ENCODE measurements at places on chromosomes 3 and 15.
A peak's percentile ranks its signal among the peaks of the same experiment; 100 is the strongest.

GRCh38 chr3:14602804-14603644 lies 48.5 kb upstream of the CCDC174 start:
- peak; percentile 41 for DNase-seq

DNA sequence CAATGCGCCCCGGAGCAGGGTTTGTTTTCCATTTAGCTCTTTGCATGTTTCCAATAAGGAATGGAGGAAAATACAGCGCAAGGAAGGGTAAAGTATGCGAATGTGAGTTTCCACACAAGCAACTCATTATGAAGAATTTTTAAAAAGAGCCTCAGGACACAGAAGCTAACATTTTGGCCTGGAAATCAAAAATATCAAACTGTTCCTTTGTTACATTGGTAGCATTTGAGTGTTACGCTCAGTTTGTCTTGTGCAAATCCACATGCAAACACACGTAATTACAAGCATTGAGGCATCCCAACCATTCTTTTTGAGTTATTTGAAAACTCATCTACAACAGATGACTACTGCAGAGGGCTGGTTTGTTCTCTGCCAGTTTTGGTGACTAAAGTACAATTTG lies 93.0 kb upstream of the SNRPA1 start:
- DNase-seq, result no peak

DNA sequence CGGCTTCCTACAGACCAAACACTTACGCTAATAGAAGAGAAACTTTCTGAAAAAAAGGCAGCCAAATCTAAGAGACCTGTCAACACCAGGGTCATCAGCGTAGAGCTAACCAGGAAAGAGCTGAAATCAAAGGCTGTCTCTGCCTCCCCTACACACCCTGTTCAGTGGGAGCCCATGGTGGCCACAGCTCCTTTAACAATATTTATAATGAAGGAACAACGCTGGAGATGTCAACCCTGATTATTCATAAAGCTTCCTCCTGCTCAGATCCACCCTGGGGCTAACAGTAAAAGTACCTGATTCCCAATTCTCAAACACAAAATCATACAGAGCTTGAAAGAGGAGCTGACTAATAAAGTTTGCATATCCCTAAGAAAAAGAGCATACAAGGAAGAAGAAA lies 133.7 kb downstream of the ANXA2 start:
- DNase-seq, result no peak

DNA sequence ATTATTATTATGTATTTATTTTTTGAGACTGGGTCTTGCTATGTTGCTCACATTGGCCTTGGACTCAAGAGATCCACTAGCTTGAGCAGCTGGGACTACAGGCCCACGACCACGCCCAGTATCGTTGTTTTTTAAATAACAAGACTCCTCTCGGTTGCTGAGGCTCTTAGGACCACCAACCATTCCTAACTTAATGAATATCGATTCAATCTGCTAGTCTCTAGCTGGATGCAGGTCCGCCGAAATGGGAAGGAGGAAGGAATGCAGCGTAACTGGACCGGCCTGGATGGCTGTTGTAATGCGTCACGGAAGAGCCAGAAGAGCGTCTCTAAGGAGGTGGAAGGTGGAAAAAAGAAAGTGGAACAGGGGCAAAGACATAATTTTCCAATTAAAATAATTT lies 1.7 kb downstream of the ANXA2 start:
- DNase-seq, result peak; percentile 44

DNA sequence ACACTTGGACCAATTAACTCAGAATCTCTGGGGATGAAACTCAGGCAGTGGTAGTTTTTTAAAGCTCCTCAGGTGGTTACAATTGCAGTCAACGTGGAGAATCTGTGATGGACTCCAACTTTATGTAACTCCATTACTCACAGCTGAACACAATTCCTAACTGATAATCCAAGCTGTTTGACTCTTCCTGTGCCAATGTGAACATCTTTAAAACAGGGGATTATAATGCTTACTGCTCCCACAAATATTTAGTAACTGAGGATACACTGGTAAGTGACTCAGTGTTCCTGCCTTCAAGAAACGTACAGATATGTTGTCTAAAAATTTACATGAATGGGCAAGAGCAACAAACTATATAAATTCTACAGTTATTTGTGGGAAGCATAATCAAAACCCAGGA lies 85.6 kb downstream of the OSBPL10 start:
- DNase-seq, result no peak

GRCh38 chr3:158330870-158331269 lies 221.0 kb downstream of the RSRC1 start:
- DNase-seq, result no peak

GRCh38 chr15:60155661-60156060 lies 151.6 kb downstream of the FOXB1 start:
- no peak for DNase-seq

- no peak for DNase-seq
Observed at GRCh38 chr3:98556164-98557130, 24.7 kb downstream of the GPR15 start.

DNA sequence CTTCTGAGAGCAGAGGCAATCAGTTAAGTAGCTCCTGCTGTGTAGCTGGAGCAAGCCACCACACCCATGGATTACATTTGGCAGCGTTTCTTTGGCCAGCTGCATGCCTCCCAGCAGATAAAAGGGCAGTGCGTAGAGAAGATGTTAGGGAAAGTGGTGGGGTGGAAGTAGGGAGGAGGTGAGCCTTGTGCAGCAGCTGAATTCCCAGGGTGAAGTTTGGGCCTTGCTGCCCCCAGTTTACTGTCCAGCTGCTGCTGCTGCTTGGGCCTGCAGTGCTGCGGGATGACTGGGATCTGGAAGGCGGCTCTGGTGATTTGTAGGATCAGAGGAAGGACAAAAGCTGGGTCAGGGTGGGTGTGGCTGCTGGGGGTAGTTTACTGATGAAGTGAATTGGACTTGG lies 318.7 kb upstream of the C2CD4B start:
- no peak for DNase-seq

GRCh38 chr3:117916839-117917238 lies 1117.8 kb downstream of the IGSF11 start:
- DNase-seq, result no peak

DNA sequence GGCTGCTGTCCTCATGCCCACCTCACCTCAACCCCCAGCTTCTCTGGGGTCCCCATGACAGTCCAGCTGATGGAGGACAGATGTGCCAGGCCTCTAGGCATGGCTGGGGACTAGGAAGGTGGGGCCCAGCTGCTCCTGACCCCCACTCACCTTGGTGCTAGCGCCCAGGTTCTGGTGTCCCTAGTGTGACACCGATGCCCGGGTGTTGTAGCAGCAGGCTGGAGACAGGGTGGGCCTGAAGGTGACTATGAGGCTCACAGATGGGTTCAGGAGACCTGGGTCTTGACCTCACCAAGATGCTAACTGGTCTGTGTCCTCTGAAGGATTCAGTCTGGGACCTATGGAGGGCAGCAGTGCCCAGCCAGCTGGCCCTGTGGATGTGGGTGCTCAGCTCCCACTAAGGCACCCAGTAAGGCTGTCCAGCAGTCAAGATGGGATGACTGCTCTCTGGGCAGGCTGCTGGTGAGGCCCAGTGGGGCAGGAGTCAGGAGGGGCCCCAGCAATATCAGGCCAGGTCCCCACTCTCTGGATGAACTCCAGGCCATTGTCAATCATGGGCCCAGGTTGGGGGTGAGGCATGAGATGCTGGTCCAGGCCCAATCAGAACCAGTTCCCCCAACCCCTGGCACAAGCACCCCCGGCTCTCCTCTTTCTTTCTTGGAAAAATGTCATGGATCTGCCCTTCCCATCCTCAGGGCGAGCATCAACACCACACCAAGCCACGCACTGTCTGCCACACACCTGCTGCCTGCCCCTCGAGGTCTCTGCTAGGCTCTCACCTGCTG lies 33.0 kb downstream of the ALDH1L1 start:
- no peak for DNase-seq

GRCh38 chr15:81113861-81114291 lies 20.2 kb upstream of the CFAP161 start:
- no peak for DNase-seq

DNA sequence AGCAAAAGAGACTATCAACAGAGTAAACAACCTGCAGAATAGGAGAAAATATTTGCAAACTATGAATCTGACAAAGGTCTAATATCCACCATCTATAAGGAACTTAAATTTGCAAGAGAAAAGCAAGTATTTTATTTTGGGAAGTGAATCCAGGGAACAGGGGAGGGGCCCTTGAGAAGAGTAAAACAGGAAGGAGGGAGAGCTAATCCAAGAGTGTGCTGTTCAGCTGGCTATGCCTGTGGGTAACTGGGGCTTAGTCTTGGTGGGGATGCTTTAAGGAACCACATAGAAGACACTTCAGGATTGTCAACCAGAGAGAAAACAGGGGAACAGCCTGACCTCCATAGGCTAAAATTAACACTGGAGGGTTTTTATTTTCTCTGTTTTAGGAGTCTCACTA lies 3.9 kb upstream of the HHLA2 start:
- DNase-seq, result no peak

DNA sequence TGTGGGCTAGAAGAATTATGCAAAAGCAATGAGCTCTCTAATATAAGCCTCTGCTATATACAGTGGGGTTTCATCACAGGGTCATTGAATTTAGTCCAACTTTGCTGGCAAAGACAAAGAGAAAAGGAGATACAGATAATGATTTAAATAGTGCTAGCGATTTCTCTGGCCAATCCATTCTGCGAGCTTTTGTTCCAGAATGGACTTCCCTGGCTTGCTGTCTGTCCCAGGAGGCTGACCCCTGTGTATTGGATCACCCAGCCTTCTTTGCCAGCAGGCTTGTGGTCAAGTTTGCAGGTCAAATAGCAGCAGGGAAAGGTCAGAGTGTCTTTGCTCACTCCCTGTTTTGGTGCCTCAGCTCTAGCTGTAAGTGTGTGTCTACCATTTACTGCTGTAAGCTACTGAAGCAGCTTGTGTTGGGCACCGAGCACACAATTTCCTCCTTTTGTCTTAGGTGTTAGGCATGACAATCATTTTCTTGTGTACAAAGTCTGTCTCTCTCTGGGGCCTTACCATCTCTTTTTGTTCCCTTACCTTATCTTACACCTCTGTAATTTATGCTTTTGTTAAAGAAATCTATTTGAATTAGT lies 55.7 kb downstream of the UNC13C start:
- no peak for DNase-seq

GRCh38 chr3:40333416-40333815 lies 23.9 kb downstream of the EIF1B start:
- no peak for DNase-seq

DNA sequence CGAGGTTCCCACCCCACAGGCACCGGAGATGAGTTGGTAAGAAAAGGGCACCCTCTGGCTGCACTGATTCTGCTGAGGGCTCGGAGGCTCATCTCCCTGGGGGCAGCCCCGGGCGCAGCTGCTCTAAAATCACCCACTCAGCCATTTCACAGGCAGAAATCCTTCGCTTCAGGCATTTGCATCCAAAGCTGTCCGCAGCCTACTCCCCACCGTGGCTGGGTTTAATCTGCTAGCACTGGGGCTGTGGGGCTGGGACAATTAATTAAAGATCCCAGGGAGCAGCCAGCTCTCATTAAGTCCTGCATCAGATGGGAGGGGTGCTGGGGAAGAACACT lies 104.3 kb upstream of the PRR20G start:
- DNase-seq, result no peak

DNA sequence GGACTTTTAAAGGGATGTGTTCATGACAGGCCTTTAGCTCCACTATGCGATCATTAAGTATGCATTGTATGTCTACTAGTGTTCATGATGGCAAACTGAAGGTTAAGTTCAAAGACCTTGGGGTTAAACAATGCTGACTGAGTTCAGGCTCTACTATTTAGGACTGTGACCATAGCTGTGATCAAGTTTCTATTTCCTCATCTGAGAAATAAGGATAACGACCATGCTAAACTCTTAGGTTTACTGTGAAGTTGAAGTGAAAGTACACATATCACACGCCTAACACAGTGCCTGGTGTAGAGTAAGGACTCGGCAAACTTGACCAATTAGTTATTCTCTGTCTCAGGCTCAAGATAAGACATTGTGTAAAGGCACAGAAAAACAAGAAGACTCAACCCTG lies 243.2 kb downstream of the MBNL1 start:
- DNase-seq, result no peak

DNA sequence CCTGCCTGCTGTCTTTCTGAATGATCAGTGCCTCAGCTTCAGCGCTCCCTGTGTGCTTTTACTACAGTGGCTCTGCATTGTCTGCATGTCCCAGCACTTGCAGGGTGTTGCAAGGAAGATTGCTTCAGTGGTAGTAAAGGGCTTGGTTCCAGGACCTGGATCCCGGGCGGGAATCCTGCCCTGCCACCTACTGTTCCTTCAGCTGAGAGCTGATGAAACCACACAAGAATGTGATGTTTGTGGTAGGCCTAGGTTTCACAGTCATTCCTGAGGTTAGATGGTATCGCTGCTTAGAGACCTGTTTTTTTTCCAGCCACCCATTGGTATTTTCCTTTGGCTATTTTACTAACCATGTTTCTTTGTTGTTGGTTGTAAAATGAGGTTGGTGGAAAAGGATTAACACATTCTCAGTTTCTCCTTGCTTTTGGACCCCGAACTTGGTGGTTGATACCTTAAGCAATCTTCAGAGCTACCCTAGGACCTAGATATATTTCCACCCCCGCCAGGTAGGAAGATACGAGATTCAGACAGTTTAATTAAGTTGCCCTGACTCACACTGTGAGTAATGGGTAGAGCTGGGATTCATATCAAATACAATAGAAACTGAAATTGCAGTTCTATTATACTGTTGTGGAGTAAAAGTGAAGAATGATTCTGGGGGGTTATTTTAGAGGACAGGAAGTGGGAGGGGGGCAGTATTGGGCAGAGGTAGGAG lies 11.4 kb downstream of the GPR87 start:
- DNase-seq, result peak; percentile 76

DNA sequence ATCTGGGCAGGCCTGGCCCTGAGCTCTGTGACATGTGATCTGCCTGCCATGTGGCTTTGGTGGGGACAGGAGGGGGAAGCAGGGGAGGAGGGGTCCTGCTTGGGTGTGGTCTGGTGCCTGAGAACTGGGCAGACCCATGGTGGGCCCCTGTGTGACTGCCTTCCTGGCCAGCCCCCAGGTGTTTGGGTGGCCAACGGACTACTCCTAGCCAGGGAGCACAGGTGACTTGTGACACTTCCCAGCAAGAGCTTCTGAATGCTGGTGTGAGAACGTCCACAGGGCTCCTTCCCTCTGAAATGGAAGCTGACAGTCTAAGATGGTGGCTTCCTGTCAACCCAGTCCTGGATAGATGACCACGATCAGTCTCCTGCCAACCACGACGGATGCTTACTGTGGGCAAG lies 136.1 kb upstream of the MEF2A start:
- DNase-seq, result peak; percentile 5

DNA sequence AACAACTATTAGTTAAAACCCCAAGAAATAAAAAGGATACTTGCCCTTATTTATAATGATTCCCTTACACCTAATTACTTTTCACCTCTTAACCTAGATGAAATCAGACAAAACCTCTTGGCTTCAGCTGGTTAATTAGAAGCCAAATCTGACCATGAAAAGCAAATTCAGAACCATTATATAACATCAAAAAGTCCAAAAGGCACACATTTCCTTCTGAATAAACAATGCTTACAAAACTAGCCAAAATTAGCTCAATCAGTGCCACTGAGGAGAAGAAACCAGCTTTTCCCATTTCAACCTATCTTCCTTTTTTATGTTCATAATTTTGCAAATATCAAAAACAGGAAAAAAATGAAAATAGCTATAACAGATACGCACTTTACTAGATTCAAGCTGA lies 3.2 kb downstream of the EHHADH start:
- no peak for DNase-seq

- DNase-seq, result peak; percentile 42
Observed at GRCh38 chr15:59371458-59372351, 966 bp downstream of the MYO1E start.

- no peak for DNase-seq
Observed at GRCh38 chr15:63363292-63363691, 18.4 kb downstream of the CA12 start.

GRCh38 chr3:160661660-160662059 lies 15.3 kb upstream of the ARL14 start:
- DNase-seq, result no peak

- no peak for DNase-seq
Observed at GRCh38 chr15:37133602-37134001, 33.3 kb upstream of the MEIS2 start.

Measured in WTC11 (cell line).